ENCODE measurements at places on chromosomes 11 and 22.

GRCh38 chr11:117459979-117460300, 132.3 kb downstream of the CEP164 start:
- no peak for DNase-seq

- no peak for DNase-seq
These were observed 13.1 kb upstream of the CCDC134 start for GRCh38 chr22:41787331-41787730.

DNA sequence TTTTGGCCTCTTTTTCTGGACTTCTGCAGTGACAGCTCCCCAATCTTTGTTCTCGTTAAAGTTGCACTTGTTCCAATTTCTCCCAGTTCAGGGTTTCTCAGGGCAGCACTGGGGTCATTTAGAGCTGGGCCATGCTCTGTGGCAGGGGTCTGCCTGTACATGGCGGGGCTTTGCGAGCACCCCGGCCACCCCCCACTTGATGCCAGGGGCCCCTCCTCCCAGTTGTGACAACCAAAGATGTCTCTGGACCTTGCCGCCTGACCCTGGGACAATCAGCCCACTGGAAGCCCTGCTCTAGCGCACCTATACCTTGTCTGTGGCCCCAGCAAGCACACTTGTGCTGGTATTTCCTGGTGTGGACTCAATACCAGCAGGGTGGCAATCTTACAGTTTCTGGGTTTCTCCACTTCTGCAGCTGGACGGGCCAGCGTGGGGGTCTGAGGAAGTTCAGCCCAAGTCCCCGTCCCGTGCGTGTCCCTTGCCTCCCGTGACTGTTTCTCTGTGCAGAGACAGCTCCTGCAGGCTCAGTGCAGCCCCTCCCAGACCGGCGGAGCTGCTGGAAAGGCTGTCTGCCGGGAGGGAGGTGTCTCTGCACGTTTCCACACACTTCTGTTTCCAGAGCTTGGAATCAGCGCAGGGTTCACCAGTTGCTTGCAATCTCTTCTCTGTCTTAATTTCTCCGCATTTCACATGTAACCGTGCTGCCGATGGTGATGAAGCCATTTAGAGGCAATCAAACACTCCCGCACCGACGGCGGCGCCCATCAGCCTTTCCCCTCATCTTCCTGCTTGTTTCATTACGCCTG, 1328.9 kb downstream of the BRD1 start:
- DNase-seq = no peak

DNA sequence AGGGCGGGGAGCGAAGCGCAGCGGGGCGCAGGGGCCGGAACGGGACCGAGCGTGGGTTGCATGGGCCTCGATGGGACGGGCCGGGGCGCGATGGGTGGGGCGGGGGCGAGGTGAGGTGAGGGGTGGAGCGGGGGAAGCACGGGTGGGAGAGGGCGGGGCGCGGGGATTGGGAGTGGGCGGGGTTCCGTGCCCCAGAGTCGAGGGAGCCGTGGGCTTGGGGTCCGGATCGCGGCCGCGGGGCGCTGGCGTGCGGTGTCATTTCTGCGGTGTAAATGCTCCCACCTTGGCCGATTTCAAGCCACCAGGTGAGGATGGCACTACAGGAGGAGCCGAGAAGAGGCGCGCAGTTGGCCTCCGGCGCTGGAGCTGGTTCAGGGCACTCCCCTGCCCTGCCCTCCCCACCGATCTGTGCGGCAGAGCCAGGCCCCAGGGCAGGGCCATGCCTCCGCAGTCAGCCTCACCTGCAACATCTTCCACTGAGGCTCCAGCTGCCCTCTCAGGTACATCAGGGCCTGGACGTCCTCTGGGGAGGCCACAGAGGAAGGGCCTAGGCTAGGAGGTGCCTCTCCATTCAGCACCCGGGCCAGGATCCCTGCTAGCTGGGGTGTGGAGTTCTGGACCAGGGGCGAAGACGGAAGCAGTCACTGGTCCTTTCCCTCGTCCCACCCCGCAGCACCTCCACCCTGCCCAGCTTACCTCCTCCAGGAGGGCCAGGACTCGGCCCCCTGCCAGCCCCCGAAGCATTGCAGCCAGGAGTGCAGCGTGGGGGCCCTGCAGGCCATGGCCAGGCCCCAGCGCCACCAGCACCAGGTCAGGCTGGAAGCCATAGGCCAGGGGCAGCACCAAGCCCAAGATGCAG, 620 bp upstream of the TUBGCP6 start:
- no peak for DNase-seq

GRCh38 chr11:77819921-77820564, 479 bp downstream of the RSF1 start:
- DNase-seq = no peak

GRCh38 chr11:103624708-103625623, 411.5 kb upstream of the DDI1 start:
- no peak for DNase-seq

DNA sequence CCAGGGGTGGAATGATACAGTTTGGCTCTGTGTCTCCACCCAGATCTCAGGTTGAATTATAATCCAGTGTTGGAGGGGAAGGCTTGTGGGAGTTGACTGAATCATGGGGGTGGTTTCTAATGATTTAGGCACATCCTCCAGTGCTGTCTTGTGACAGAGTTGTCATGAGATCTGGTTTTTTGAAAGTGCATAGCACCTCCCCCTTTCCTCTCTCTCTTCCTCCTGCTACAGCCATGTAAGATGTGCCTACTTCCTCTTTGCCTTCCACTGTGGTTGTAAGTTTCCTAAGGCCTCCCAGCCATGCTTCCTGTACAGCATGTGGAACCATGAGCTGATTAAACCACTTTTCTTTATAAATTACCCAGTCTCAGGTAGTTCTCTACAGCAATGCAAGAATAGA, 45.1 kb downstream of the THAP12 start:
- DNase-seq = no peak

DNA sequence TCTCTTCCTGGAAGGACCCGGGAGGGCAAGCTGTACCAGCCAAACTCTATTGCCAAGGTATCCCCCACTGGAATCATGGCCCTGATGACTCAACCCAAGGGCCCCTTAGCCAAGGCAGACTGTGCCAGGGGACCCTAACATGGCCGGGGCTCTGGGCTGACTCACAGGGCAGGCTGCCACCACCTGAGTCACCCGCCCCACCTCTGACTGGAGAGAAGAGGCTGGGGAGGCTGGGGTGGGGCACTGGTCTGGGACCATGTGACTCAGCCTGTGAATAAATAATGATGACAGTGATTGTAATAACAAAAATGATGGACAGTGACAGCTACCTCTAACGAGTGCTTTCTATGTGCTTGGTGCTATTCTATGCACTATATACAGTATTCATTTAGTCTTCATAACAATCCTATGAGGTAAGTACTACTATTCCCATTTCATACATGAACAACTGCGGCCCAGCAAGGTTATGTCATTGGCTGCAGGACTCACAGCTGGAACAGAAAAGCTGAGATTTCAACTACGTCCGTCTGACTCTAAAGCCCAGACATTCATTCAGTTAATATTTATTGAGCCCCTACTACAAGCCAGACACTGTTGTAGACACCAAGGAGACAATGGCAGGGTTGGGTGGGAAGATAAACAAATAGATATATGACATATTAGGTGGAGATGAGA, 84.2 kb downstream of the FBXO7 start:
- DNase-seq = no peak

DNA sequence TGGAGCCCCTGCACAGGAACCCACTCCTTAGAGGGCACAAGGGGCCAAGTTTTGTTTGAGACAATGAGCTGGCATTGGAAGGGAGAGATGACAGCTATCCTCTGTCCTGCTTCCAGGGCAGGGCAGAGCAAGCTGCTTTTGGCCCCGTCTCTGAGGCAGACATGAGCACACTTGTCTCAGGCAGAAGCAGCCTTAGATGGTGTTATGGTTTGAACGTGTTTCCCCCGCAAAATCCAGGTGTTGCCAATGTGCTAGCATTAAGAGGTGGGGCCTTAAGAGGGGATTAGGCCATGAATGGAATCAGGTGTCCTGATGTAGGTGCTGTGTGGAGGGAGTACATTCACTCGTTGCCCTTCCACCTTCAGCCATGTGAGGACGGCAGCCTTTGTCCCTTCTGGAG, 2.5 kb downstream of the TP53AIP1 start:
- no peak for DNase-seq

DNA sequence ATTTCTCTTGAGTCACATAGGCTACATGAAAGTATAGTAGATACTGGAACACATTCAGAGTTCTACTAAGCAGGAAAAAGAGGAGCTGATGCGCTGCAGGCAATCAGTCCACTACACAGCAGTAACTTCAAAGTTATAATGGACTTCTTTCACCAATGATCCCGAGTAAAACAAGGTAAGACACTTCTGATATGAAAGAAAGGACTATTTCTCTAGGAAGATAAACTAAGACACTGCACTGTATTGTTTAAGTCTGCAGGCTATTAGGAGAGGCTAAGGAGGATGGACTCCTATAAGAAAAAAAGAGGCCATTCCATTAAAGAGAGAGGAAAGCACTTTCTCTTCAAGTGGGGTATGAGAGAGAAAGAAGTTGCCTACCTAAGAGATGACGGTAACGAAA, 31.6 kb upstream of the ARL14EP start:
- no peak for DNase-seq

DNA sequence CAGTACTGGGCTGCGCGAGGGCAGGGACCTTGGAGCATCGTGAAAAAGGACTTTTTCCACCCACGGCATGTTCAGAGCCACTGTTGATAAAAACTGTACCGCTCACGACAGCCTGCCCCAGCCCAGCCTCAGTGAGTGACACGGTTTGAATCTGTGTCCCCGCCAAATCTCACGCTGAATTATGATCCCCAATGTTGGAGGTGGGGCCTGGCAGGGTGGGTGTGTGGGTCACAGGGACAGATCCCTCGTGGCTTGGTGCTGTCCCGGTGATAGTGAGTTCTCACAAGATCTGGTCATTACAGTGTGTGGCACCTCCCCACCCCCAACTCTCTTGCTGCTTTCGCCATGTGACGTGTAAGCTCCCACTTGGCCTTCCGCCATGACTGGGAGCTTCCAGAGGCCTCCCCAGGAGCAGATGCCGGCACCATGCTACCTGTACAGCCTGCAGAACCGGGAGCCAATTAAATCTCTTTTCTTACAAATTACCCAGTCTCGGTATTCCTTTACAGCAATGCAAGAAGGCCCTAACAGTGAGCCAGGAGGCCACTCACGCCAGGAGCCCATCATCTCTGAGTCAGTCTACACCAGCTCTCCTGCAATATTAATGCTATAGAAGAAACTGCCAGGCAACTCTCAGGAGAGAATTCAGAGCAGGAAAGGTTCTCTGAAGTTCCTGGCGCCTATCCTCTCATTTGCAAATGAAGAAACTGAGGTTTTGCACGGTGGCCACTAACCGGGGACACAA, 1.3 kb downstream of the TOLLIP start:
- no peak for DNase-seq

- DNase-seq = no peak
These were observed 13.6 kb downstream of the FJX1 start for GRCh38 chr11:35631891-35632290.

DNA sequence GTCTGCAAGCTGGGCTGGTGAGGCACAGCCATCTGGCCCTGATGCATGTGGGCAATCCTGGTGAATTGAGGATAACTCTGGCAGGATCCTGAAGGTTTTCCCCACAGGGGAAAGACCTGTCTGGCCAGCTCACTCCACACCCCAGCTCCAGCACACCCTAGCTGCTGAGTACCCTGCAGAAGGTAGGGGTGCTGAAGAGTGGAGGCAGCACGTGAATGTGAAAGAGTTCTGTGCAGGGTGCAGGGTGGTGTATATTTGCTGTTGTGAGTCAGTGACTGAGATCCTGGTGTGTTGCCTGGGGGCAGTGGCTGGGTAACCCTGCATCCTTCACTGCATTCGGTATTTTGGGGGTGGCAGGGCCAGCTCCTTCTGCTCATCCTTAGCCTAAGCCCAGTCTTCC, 22.4 kb downstream of the DGAT2 start:
- no peak for DNase-seq

GRCh38 chr11:128783513-128783912, 83.6 kb downstream of the KCNJ1 start:
- DNase-seq = no peak

DNA sequence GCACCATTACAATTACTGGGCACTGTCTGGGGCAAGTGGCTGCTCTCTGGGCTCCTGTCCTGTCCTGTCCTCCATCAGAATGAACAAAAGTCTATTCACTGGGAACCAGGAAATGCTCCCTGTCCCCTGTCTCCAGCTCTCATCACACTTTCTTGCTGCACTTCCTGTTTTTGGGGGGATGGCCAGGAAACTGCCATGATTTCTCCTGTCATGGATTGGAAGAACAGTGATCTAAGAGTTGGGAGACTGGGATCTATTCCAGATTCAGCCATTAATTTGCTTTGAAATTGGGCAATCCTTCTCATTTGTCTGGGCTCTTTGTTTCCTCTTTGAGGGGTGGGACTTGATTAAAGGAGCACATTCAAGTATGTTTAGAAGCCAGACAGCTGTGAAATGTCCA, 61.4 kb upstream of the KIRREL3 start:
- DNase-seq = no peak

GRCh38 chr11:118161786-118162185, 9.2 kb upstream of the SCN4B start:
- DNase-seq = no peak

- no peak for DNase-seq
These were observed 86.6 kb downstream of the YAP1 start for GRCh38 chr11:102196816-102197215.

GRCh38 chr22:45831394-45831793, 145.6 kb downstream of the WNT7B start:
- no peak for DNase-seq

DNA sequence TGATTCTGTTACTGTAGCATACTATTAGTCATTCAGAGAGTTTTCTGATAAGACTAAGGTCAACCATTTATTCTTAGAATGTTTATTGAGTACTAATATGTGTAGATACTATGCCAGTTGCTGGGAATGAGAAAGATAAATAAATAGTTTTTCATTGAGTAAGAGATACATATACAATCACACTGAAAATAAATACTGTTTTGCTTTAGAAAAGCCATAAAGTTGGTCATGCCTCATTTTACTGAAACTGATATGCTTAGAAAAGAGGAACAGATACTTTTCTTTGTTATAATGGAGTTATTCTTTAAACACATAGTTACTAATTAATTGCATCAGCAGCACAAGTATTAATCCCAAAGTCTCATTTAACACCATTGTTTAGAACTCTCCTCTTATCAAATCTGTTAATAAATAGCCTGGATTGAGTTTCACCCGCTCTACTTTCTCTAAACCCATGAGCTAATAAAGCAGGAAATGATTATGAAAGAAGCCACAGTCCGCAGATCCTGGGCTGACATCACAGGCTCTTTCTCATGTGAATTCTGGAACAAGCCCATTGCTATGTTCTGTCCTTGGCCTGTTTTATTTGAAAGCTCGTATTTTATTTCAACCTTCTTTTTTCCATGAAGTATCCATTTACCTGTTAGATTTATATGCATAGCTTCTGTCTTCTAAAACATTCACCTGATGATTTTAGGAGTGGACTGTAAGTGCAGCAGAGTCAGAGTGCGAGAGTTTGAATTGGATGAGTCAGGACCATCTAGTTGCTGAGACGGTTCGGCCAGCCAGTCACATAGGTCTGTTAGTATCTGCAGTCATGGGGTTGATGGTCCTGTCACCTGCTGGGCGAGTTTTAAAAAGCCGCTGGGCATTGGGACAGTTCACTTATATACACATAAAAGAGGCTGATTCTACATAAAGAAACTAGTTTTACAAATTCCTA, 35.5 kb downstream of the PIWIL4 start:
- no peak for DNase-seq

- no peak for DNase-seq
These were observed 9.9 kb downstream of the B3GAT1 start for GRCh38 chr11:134401825-134402809.

- no peak for DNase-seq
These were observed 160.3 kb downstream of the BBOX1 start for GRCh38 chr11:27200779-27201453.
